ENCODE measurements at places on chromosomes 7 and 10. TPM values are rescaled to one million over a fixed set of nuclear protein-coding genes. Genes with fewer than 3 reads are reported as not detected.
A peak's percentile ranks its signal among the peaks of the same experiment; 100 is the strongest.

- DNase-seq, result no peak
Observed at GRCh38 chr7:73900286-73900685, 39.3 kb downstream of the TMEM270 start.

DNA sequence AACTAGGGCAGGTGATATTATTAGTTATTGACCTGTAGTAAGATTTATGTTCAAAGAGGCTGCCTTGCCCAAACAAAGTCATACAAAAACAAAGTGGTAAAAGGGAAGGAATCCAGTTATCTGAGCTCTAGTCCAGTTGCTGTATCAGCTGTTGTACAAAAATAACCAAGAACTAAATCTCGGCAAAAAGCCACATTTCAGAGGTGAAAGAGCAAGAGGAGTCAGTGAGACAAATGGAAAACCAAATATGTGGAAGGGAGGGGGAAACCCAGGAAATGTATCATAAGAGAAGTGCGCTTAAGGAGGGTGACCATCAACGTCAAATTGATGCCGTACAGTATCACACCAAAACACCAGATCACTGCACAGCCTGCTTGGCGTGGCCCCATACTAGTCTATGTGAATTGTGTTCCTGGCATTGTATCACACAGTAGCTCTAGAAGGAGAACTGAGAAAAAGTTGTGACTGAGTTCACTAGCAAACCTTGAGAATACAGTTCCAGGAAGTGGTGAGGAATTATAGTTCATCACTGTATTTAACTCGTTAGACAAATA is 6.4 kb downstream of the AGBL3 start:
- no peak for DNase-seq

- peak; percentile 82 for DNase-seq
Observed at GRCh38 chr10:88851706-88852105, at the start of gene ANKRD22. ANKRD22 (minus strand) TSS chr10:88851844; CDS start chr10:88851607, 237 bp downstream.

- no peak for DNase-seq
Observed at GRCh38 chr7:36765605-36766004, 41.3 kb upstream of the AOAH start.

DNA sequence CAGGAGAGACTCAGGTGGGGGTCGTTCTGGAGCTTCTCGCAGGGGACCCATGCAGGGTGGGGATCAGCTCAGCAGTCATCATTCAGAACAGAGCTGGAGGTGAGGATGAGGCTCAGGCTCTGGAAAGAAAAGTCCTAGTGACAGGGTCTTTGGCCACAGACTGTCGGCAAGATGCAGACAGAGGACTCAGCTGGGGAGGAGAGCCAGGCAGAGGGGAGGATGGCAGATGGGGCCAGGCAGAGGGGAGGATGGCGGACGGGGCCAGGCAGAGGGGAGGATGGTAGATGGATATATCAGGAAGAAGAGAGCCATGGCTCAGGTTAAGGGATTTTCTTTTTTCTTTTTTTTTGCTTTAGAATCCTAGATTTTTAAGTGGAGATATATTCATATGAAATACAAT is 7.7 kb upstream of the IL15RA start:
- DNase-seq, result no peak

The PNLIPRP3 gene
- not detected for total RNA-seq

The GRM3 gene
- total RNA-seq, result 0.09 TPM
